ENCODE measurements at places on chromosomes 11 and 22.

GRCh38 chr22:29813563-29813962, 24.5 kb downstream of the ASCC2 start:
- no peak for DNase-seq

DNA sequence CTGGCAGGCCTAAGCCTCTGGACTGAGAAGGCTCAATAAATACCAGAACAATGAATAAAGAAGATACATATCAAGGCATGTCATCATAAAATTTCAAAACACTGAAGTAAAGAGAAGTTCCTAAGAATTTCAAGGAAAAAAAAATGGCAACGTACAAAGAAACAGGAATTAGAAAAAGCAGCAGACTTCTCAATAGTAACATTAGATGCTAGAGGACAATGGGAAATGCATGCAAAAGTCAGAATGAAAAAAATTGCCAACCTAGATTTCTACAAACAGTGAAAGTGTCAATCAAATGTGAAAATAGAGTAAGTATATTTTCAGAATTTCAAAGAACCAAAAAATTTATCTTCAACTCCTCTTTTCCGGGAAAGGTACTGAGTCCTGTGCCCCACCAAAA, 125.0 kb downstream of the KCNC1 start:
- DNase-seq, result no peak

GRCh38 chr22:28172892-28173670, 254.0 kb upstream of the PITPNB start:
- no peak for DNase-seq

DNA sequence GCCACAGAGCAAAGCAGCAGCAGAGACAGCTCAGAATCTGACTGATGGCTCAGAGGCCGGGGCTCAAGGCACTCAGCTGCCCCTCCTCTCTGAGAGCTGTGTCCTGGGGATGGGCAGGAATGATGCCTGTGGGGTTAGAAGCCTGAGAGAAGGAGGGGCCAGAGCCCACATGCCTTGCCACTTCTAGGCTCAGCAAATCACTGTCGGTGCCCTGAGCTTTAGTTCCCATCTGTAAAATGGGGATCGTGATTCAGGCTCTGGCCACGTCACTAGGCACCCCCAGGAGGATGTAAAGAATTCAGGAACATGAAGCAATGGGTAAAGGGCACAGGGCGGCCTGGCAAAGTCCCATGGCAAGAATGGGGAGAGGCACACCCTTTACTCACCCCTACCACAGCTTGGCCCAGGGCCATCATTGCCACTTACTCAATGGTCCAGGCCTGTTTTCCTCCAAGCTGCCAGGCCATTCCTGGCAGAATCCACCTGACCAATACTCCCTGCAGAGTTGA, 3.4 kb upstream of the CDC42EP2 start:
- DNase-seq, result no peak

GRCh38 chr22:39621826-39622225, 51.3 kb downstream of the CACNA1I start:
- DNase-seq, result no peak

DNA sequence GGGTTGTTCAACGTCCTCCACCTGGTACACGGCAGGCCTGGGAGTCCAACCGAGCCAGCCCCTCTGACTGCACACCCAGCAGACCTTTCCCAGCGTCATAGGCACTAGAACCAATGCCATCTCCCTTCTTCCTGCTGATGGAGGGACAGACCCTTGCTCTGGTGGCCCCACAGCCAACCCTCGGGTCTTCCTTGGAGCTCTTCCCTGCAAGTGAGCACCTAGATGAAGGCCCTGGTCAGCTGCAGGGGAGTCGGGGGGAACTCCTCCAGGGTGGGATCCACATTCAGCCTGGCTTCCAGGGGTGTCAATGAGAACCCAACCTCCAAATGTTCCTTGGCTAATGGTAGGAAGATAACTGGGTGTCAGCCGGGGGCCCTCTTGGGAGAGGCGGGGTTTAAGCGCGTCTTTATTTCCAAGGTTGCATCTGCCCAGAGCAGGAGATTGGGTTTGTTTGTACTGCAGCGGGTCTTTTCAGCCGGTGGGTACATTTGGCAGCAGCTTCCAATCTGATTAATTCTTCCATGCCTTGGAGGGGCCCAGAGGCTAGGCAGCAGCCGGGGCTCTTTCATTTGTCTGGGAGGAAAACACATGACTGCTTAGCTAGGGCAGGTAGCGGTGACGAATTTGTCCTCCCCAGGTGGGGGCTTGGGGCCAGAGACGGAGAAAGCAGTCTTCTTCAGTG, 56.0 kb upstream of the SHISAL1 start:
- no peak for DNase-seq

GRCh38 chr22:37924386-37925065, 18.4 kb downstream of the MICALL1 start:
- no peak for DNase-seq

GRCh38 chr11:17558025-17558780, 11.1 kb downstream of the OTOG start:
- no peak for DNase-seq

DNA sequence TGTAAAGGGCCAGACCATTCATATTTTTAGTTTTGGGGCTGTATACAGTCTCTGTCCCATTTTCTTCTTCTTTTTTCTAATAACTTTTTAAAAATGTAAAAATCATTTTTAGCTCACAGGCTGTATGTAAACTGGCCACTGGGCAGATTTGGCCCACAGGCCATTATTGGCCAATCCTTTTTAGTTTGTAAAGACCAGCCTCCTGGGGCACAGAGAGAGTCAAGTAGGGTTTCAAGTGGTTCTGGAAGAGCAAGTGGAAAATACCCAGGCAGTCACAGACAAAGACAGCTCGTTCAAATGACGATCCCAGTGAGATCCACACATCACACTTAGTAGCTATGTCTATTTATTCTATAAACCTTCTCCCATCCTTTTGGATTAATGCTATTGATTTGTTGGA, 150.2 kb upstream of the ARHGAP20 start:
- DNase-seq, result no peak

DNA sequence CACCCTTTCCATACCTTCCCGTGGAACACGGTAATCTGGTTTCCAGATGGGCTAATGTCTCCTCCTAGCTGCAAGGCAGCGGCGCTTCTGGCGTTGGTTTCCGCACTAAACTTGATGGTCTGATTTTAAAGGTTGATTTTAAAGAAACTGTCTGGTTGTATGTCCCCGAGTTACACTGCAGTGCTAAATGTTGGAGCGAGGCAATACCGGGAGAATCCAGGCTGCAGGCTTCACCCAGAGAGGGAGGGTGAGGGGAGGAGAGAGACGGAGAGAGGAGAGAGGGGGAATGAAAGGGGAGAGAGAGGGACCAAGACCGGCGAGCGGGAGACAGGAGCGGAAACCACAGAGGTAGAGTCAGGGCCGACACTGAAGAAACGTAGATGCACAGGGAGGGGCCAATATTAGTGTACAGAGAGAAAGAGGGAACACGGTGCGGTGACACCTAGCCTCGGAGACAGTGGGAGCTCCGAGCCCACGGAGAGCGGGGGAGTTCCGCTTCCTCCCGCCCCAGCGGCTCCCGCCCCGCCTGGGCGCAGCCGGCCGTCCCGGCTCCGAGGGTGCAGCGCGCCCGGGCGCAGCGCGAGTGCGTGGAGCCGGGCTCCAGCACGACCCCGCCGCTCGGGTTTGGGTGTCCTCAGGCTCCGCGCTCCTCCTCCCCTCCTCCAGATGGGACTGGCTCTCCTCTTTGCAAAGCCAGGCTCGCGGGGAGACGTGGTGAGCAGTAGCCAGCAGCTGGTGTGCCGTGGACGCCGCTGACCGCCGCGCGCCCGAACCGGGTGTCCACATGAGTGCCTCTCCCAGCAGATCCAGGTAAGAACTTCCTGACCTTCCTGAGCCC, 71.9 kb upstream of the GRAMD1B start:
- no peak for DNase-seq

- DNase-seq, result no peak
Observed at GRCh38 chr11:42407341-42407740, 904.5 kb upstream of the API5 start.
